ENCODE measurements at places on chromosomes 1 and 21. TPM values are rescaled to one million over a fixed set of nuclear protein-coding genes. Genes with fewer than 3 reads are reported as not detected.

Gene SLC5A9
- total RNA-seq: 0.07 TPM

Gene CHIT1
- total RNA-seq: not detected

Gene LMX1A
- not detected for total RNA-seq

Gene KCNE2
- not detected for total RNA-seq

Gene ARMH1
- total RNA-seq: 0.61 TPM

All from A549 treated with dexamethasone at 1 μM for 4 hours (cell line).